HCT116 (cell line): ENCODE measurements at places on chromosomes 4 and X.

GRCh38 chr4:86329431-86329830, 30.4 kb downstream of the MAPK10 start:
- no peak for DNase-seq

DNA sequence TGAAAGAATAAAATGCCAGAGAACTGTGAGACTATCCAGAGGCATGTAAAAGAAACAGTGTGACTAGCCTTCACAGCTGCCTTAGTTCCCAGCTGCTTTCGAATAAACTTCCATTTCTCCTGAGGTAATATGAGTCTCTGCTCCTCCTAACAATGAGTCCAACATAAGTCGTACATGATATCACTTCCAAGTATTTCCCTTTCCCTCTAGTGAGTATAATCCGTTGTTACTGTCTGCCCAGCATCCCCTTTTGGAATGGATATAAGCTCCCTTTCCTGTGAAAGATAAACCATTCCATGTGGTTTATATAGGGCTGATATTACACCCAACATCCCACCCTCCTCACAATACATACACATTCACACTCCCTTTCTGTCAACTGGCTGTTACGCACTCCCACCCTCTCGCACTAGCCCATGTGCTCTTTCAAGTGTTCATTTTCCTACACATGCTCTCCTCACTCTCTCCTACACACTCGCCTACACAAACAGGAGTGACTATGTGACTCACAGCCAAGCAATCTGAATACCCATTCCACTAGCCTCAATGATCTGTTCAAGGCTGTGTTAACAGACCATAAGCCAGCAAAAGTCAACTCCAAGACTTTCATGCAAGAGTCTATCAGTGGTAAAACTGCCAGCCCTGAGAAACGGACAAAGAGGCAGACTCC, 5.0 kb downstream of the NAF1 start:
- no peak for DNase-seq

- DNase-seq: no peak
Measured at GRCh38 chr4:102569200-102569599, 68.0 kb downstream of the NFKB1 start.

GRCh38 chrX:48940404-48940955, 16.9 kb downstream of the OTUD5 start:
- DNase-seq: no peak
